Glomerular endothelial cell (primary cell): ENCODE measurements at places on chromosomes 16 and 17.

GRCh38 chr17:75832652-75833400 lies 11.4 kb downstream of the UNC13D start:
- no peak for DNase-seq

GRCh38 chr16:27867122-27868110 lies 196.1 kb downstream of the GSG1L start:
- DNase-seq: no peak

GRCh38 chr17:17876959-17877528 lies 40.3 kb upstream of the SREBF1 start:
- DNase-seq: no peak

DNA sequence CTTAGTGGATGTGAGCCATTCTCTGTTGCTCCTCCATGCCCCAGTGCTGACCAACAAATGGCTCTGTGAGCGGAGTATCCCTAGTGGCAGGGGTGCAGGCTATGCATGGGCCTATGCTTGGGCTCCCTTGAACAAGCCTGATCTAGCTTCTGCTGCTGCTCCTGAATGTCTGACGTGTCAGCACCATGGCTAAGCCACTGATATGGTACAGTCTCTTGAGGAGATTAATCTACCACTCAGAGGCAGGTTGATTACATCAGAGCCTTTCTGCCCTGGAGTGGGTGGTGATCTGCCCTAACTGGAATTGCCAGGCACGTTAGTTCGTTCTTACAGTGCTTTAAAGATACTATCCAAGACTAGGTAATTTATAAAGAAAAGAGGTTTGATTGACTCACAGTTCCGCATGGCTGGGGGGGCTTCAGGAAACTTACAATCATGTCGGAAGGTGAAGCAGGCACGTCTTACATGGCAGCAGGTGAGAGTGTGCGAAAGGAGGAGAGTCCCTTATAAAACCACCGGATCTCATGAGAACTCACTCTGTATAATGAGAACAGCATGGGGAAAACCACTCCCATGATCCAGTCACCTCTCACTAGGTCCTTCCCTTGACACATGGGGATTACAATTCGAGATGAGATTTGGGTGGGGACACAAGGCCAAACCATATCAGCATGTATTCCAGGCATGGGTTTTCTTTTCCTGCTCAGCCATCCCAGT lies 41.5 kb upstream of the B4GALNT2 start:
- no peak for DNase-seq

- no peak for DNase-seq
Measured at GRCh38 chr16:31569360-31569717, 41.6 kb downstream of the AHSP start.

GRCh38 chr16:81837312-81837751 lies 58.2 kb downstream of the PLCG2 start:
- no peak for DNase-seq

- DNase-seq: no peak
Measured at GRCh38 chr16:20122011-20122410, 48.3 kb upstream of the GPR139 start.

- no peak for DNase-seq
Measured at GRCh38 chr17:64551461-64551860, 44.7 kb downstream of the CEP95 start.

GRCh38 chr16:85600078-85600477 lies 13.0 kb upstream of the GSE1 start:
- no peak for DNase-seq

GRCh38 chr17:61536422-61536955 lies 54.5 kb downstream of the NACA2 start:
- no peak for DNase-seq

DNA sequence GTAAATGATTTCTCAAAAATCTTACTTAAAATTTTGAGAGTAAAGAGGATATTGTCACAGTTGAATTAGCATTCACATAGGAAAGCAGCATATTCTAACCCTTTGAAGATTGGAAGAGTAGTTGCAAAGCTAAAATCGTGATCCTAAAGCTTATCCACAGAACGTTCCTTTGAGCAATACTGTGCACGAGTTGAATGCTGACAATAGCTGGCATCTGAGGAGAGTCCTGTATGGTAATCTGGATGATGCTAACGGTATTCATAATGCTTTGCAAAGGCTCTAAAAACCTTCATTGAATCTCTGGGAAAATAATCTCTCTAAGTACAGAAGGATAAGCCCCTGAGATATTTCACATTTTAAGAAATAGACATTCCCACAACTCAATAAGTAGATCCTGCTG lies 354.6 kb downstream of the CDH8 start:
- DNase-seq: no peak

- DNase-seq: no peak
Measured at GRCh38 chr17:16398270-16399267, 16.8 kb upstream of the TRPV2 start.

DNA sequence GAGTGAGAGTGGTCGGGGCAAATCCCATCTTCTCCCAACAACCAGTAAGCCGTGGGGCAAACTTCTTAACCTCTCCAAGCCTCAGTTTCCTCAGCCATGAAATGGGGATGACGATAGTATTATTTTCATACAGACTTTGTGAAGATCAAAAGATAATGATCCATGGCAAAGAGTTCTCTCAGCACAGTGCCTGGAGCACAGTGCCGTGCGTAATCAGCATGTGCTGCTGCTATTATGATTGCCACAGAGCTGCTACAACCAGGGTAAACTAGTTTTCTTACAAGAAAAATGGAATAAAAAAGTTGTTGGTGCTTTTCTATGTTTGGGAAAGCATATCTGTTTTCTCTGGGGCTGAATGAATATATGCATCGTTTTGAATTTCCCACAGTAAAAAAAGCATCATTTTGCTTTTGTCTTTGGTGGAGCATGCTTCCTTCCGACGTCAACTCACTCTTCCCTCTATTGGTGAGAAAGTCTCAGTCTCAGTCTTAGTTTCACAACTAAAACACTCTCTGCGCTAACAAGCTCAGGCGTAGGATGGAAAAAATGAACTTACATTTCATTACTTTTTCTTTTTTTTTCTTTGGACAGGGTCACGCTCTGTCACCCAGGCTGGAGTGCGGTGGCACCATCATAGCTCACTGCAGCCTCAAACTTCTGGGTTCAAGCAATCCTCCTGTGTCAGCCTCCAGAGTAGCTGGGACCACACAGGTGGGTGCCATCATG lies 37.2 kb downstream of the CDK5R1 start:
- DNase-seq: no peak

GRCh38 chr17:1562176-1562643 lies 382 bp downstream of the PITPNA start:
- DNase-seq: no peak

- DNase-seq: no peak
Measured at GRCh38 chr17:54426296-54426886, 474.3 kb upstream of the TOM1L1 start.

- DNase-seq: no peak
Measured at GRCh38 chr16:57979006-57979585, 8.2 kb upstream of the CNGB1 start.

GRCh38 chr16:13638218-13638617 lies 281.7 kb upstream of the ERCC4 start:
- no peak for DNase-seq
